ENCODE measurements at places on chromosomes 6 and 20.

GRCh38 chr20:21615617-21616080, 89.8 kb upstream of the PAX1 start:
- DNase-seq, result peak; percentile 68

- no peak for DNase-seq
Observed at GRCh38 chr20:63509088-63509564, 10.2 kb upstream of the EEF1A2 start.

GRCh38 chr6:167678102-167679101, 148.3 kb upstream of the AFDN start:
- DNase-seq, result no peak

DNA sequence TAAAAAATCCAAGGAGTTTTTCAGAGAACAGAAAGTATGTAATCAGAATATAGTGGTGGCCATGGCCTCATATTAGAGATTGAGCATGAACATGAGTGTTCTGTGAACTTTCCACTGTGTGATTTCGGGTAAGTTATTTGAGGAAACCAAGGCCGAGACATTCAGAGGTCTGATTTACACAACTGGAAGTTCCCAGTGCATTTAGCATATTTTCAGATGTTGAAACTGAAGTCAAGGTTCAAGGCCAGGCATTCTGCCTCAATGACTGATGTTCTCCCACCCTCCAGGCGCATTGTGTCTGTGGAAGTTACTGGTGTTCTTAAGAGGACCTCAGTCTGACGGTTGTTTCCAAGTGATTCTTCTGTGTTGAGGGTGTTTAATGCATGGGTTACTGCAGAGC, 26.2 kb downstream of the RNF144B start:
- no peak for DNase-seq

- no peak for DNase-seq
Observed at GRCh38 chr6:168088161-168089053, 9.4 kb upstream of the FRMD1 start.

- no peak for DNase-seq
Observed at GRCh38 chr6:11813606-11814005, 35.0 kb upstream of the ADTRP start.

GRCh38 chr20:41307021-41307420, 10.5 kb downstream of the ZHX3 start:
- DNase-seq, result no peak

DNA sequence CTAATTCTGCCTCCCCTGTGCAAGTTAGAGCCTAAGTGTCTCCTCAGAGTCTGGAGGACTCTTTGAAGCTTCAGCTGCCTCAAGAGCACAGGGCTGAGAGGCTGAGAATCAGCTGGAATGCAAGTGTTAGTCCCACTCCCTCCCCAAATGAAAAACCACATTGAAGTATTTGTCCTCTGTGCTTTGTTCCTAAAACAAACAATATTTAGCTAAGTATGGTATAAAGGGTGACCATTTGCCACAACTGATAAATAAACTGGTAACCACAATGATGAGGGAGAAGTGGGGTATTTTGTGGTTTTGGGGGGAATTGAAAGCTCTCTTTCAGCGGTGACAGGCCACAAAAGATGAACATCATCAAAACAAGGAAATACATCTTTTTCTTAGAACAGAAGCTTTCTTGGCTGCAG, 91.7 kb upstream of the HDDC2 start:
- no peak for DNase-seq

DNA sequence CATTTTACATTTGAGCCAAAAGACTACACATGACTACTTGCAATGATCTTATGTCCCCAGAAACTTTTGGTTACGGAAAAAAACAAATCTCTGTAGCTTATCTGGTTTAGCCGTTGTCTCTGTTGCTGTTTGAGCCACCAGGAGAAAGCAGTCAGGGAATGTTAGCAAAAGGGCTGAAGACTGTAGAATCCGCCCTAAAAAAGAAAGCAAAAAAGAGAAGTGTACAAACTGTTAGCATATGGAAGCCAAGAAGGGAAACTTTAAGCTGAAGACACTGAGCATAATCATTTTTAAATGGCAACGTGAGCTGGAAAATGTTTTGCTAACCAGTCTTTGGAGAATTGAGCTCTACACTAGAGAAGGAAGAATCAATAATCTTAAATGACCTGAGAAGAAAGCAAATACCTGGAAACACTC, 69.9 kb upstream of the MYLIP start:
- no peak for DNase-seq

GRCh38 chr6:150152891-150153876, 10.3 kb downstream of the PPP1R14C start:
- peak; percentile 92 for DNase-seq

DNA sequence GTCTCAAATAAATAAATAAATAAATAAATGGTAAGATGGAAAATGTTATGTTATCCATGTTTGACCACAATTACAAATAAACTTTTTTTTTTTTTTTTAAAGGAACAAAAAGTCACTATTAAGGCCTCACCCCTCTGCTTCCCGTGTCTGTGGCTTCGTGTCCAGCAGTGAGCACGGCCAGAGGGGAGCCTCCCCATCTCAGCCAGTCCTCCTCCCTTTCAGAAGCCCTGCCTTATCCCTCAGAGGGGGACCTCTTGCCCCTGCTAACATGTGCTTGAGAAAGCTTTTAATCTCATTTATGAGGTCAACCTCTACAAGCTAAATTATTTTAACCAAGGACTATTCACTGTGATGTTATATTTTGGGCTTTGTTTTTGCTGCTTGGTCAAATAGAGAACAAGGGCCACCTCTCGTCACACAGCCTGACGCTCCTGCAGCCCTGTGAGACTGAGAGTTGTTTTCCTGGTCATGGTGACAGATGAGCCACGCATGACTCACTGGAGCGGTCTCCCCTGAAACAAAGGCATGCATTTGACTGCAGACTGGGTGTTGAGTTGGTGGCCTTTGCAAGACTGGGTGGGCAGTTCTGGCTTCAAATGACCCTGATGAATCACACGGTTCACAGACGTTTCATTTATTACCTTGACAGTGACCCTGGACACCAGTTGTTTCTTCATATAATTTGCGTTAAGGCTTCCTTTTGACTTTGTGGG, 131.8 kb downstream of the TIAM2 start:
- DNase-seq, result peak; percentile 75

GRCh38 chr20:40902661-40903060, 126.0 kb upstream of the TOP1 start:
- no peak for DNase-seq

DNA sequence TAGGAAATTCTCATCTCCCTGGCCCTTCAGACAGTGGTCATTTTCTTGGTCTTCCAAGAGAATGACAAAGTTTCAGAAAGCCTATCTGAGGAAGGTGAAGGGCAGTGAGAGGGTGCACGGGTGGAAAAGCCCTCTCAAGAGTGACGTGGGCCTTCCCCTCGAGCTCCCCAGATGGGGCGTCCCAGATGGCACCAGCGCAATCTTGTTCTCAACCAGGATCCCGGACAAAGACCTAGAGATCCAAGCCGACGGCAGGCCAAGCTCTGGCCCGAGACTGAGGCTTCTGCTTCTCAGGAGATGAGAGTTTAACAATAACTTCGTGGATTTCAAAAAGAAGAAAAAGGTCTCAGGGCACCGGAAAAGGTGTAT, 797 bp upstream of the ZNF133 start:
- no peak for DNase-seq

- DNase-seq, result peak; percentile 64
Observed at GRCh38 chr20:7792150-7792869, 147.9 kb downstream of the HAO1 start.

DNA sequence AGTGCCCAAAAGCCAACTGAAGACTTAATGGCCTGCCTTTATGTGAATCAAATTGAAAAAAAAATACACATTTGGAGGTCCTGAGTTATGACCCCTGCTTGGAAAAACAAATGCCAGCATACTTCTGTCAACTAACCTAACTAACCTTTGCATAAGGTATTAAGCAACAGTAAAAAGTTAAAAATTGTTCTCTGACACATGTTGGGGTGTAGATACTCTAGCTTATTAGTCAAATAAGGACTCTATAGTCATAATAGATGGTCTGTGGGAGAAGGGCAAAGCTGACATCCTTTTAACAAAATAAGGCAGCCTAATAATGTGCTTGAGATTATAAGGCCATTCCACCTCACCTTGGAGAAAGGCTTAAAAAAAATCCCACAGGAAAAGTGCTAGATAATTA, 140.5 kb downstream of the HIVEP2 start:
- DNase-seq, result no peak

- DNase-seq, result peak; percentile 29
Observed at GRCh38 chr20:52305024-52305645, 113.6 kb upstream of the ZFP64 start.

DNA sequence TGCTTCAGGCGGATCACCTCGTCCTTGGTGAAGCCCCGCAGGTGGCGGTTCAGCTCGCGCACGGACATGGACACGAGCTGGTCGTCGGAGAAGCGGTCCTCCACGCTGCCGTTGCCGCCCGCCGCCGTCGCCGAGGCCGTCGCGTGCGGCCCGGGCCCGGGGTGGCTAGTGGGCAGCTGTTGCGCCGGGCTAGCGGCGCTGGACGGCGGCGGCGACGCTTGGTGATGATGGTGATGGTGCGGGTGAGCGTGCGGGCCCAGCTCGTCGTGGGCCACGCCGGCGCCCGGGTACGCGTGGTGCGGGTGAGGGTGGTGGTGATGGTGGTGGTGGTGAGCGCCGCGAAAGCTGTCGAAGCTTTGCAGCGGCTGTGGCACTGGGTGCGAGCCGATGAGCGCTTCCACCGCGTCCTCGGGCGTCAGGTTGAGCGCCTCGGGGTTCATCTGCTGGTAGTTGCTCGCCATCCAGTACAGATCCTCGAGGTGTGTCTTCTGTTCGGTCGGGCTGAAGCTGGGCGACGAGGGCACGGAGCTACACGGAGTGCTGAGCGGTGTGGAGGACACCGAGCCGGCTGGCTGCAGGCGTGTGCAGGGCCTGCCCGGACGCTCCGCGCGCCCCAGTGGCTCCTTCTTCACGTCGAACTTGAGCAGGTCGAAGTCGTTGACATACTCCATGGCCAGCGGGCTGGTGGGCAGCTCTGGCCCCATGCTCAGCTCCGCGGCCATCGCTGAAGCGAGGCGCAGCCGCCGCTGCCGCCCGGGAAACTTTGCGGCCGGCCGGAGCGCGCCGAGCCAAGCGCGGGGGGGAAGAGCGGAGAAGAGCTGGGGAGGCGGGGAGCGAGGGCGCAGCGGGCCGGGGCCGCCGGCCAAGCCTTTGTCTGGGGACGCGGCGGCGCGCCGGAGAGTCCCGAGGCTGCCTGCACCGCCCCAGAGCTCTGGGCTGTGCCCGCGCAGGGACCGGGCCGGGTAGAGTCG, 622 bp downstream of the MAFB start:
- peak; percentile 32 for DNase-seq

- no peak for DNase-seq
Observed at GRCh38 chr20:54078296-54078984, 8.0 kb upstream of the BCAS1 start.

GRCh38 chr20:17634661-17635331, 47.2 kb downstream of the RRBP1 start:
- DNase-seq, result no peak

DNA sequence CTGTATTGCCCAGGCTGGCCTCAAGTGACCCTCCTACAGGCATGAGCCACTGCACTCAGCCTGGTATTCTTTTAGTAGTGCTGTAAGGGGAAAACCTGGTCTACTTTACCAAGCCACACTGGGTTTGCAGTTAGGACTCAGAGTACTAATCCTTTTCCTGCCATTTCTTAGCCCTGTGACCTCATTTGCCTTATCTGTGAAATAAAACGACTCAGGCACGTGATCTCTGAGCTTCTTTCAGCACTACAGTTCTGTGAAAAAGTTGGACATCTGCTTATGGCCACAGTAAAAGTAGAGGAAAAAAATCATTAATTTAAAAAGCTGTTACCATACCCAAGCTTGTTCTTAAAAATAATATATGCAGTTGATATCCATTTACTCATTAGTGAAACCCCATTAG, 1007.5 kb downstream of the KIF16B start:
- no peak for DNase-seq

- peak; percentile 38 for DNase-seq
Observed at GRCh38 chr6:5248302-5249098, 12.2 kb downstream of the LYRM4 start.

DNA sequence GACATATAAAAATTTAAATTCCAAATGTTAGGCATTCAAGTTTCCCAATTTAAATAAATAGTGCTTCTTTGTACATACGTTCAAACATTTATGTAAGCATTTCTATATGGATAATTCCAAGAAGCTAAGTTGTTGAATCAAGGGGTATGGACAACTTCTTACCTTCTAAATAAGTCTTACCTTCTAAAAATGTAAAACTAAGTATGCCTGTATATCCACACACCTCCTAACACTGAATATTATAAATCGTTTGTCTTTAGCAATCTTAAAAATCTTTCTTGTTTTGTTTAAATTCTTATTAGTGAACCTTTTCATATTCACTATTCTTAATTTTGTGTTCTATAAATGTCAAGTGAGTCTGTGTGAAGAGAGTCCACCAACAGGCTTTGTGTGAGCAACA, 2.5 kb upstream of the ZSCAN16 start:
- no peak for DNase-seq

DNA sequence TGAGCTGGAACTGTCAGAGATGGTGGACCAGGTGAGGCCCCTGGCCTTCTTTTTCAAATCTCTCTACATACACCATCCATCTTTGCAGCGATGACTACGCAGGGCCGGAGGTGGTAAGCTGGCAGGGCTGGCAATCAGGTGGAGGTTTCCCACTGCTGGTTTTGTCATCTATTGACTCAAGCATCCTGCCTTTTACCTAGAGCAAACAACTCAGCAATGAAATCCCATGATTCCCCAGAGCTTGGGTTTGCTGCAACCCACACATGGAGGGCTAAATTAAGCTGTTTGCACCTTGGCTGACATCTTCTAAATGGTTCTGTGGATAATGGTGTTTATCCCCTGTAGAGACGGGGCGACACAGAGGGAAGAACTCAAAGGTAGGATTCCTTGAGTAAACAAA, 170.2 kb downstream of the SCP2D1 start:
- DNase-seq, result peak; percentile 14

DNA sequence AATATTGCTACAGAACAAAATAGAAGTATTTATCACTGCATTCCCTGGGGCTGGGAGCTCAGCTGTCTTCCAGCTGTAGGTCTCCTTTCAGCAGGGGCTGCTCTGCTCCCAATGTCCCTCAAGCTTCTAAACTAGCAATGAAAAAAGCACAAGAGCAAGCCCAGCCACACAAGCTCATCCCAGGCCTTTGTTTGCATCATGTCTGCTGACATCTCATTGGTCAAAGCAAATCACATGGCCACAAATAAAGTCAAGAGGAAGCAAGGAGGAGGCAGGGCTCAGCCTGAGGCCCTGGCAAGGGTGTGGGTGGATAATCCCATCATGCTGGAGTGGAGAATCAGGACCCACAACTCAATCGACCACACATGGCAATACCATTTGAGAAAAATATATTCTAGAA, 2.2 kb upstream of the BFSP1 start:
- peak; percentile 78 for DNase-seq

All from epithelial cell of esophagus (primary cell).